ENCODE measurements at places on chromosomes 11 and 22. TPM values are rescaled to one million over a fixed set of nuclear protein-coding genes. Genes with fewer than 3 reads are reported as not detected.

DNA sequence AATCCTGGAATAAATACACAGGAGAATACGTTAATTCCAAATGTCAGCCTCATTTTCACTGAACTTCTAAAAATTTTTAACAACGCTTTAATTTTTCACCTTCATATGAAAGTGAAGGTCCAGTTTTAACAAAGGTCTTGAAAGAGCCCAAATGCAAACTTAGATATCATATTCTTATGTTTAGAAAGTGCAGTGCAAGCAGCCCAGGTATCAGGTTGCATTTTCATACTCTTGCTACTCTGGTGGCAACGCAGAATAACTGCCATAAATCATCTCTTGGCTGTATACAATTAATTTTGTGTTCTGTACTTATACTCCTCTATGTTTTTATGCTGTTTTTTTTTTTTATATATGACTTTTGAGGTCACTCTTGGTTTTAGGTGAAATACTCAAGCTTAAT is 496.7 kb upstream of the ARHGAP42 start:
- no peaks in the 10 kb centered on the region for H3K36me3 ChIP-seq
- H3K27ac ChIP-seq = no peak overlapping the region
- DNase-seq = no peak

DNA sequence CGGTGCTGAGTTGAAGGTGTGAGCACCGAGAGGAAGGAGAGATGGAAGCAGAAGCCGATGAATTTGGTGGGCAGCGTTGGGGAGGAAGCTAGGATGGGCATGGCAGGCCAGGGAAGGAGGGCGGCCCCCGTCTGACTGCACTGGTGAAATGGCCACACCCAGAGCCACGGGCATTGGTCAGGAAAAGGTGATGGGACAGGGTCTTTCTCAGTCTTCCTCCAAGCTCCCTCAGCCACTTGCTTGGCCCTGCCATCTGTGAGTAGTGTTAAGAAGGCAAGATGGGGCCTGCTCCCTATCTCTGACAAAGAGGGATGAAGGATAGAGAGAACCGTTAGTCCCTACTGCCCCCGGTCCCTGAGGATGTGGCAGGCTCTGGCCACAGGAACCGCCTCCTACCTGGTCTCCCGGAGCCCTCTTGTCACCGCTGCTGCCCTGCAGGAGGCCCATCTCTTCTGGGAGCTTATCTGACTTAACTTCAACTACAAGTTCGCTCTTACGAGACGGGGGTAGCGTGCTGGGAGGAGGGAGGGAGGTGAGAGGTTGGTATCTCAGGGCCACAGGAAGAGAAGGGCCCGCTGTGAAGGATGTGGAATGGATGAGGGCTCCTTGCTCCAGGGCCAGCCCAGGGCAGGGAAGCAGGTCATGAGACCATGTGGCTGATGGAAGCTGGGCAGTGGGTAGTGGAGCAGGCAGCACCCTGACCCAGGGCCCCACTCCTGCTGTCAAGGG is 6.8 kb downstream of the MCAM start:
- H3K4me1 ChIP-seq = peaks cover 2% of the 10 kb centered on the region
- H3K27me3 ChIP-seq = no peaks in the 10 kb centered on the region
- H3K27ac ChIP-seq = no peak overlapping the region
- no peak overlapping the region for H3K4me3 ChIP-seq

GRCh38 chr11:93540337-93540736 is 2.9 kb downstream of the SMCO4 start:
- DNase-seq = no peak
- H3K27me3 ChIP-seq = no peaks in the 10 kb centered on the region
- H3K4me3 ChIP-seq = no peak overlapping the region
- H3K4me1 ChIP-seq = peaks cover 21% of the 10 kb centered on the region
- H3K36me3 ChIP-seq = no peaks in the 10 kb centered on the region
- no peak overlapping the region for H3K27ac ChIP-seq

- no peak overlapping the region for H3K27ac ChIP-seq
- no peak for DNase-seq
- H3K27me3 ChIP-seq = no peaks in the 10 kb centered on the region
- no peaks in the 10 kb centered on the region for H3K36me3 ChIP-seq
- no peak overlapping the region for H3K4me3 ChIP-seq
Observed at GRCh38 chr22:45574069-45574703, 71.5 kb downstream of the FBLN1 start.

GRCh38 chr11:35911013-35911412 is 32.8 kb upstream of the LDLRAD3 start:
- H3K4me3 ChIP-seq = no peak overlapping the region
- H3K27me3 ChIP-seq = no peaks in the 10 kb centered on the region
- no peak overlapping the region for H3K27ac ChIP-seq
- no peaks in the 10 kb centered on the region for H3K36me3 ChIP-seq

GRCh38 chr11:38046571-38047135 is 1448.6 kb upstream of the RAG2 start:
- H3K27me3 ChIP-seq = no peaks in the 10 kb centered on the region
- H3K36me3 ChIP-seq = no peaks in the 10 kb centered on the region
- H3K27ac ChIP-seq = no peak overlapping the region

- H3K4me1 ChIP-seq = peaks cover 11% of the 10 kb centered on the region
- no peak overlapping the region for H3K4me3 ChIP-seq
- no peaks in the 10 kb centered on the region for H3K27me3 ChIP-seq
- H3K36me3 ChIP-seq = no peaks in the 10 kb centered on the region
- no peak for DNase-seq
Observed at GRCh38 chr11:59782080-59782479, 26.9 kb downstream of the STX3 start.

DNA sequence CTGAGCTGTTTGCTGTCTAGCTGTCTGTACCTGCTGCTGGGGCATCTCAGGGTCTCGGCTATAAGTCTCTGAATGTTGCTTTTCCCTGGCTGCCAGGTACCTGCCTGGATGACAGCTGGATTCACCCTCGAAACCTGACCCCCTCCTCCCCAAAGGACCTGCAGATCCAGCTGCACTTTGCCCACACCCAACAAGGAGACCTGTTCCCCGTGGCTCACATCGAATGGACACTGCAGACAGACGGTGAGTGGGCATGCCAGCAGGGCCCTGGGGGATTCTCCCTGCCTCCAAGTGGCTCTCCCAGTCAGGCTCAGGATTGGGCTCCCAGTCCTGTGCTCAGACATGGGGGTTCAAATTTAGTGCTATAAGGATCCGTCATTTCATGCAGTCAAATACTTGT is 12.9 kb downstream of the IL17RA start:
- DNase-seq = no peak
- no peak overlapping the region for H3K27ac ChIP-seq
- peaks cover 22% of the 10 kb centered on the region for H3K36me3 ChIP-seq
- no peak overlapping the region for H3K4me3 ChIP-seq
- H3K4me1 ChIP-seq = no peaks in the 10 kb centered on the region
- no peaks in the 10 kb centered on the region for H3K27me3 ChIP-seq

- no peaks in the 10 kb centered on the region for H3K36me3 ChIP-seq
- H3K27ac ChIP-seq = no peak overlapping the region
- H3K27me3 ChIP-seq = no peaks in the 10 kb centered on the region
Observed at GRCh38 chr11:27201454-27202302, 161.1 kb downstream of the BBOX1 start.

- no peaks in the 10 kb centered on the region for H3K4me1 ChIP-seq
- no peaks in the 10 kb centered on the region for H3K36me3 ChIP-seq
- H3K27me3 ChIP-seq = peaks cover 6% of the 10 kb centered on the region
Observed at GRCh38 chr11:60978546-60979380, 7.3 kb downstream of the CD6 start.

GRCh38 chr11:105023003-105023402 is at the start of gene CASP5:
CASP5 (minus strand) TSS chr11:105023168; CDS start chr11:105023136, 32 bp downstream.
- no peak within 1 kb of the TSS for H3K4me3 ChIP-seq
- H3K27ac ChIP-seq = no peak within 1 kb of the TSS
- H3K27me3 ChIP-seq = no peaks in the 10 kb centered on the region
- DNase-seq = no peak

DNA sequence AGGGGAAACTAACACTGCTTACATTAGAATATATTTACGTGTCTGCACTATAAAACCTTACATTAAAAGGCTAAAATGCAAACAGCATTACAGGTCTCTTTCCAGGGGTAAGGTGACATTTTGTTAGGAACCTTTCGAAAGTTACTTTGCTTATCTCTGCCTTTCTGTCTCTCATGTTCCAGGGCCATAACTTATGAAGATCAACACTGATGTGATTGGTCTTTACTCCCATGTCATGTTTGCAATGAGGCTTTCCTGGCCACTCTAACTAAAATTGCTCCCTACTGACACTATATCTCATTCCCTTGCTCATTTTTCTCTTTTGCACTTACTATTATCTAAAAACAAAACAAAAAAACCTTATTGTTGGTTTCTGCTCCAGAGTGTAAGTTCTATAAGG is 119.0 kb downstream of the JRKL start:
- H3K4me3 ChIP-seq = no peak overlapping the region
- H3K27me3 ChIP-seq = no peaks in the 10 kb centered on the region
- H3K4me1 ChIP-seq = no peaks in the 10 kb centered on the region
- no peak overlapping the region for H3K27ac ChIP-seq

DNA sequence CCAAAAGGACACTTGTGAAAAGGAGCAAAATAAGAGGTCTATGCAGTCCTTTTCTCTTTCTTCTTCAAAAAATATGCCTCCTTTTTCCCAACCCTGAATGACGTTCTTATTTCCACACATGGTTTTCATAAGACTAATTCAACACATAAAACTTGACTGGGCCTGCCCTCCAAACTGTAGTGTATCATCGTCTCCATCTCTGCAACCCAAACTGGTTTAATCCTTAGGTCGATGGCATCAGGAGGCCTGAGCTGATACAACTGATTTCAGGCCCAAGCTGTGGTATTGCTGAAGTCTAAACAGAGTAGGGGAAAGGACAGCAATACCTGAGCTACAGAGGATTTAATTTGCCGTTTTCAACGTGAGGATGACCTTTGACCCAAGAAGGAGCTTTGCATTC is 130.0 kb upstream of the MTNR1B start:
- peaks cover 6% of the 10 kb centered on the region for H3K4me1 ChIP-seq
- no peak overlapping the region for H3K27ac ChIP-seq
- DNase-seq = no peak
- no peaks in the 10 kb centered on the region for H3K36me3 ChIP-seq

DNA sequence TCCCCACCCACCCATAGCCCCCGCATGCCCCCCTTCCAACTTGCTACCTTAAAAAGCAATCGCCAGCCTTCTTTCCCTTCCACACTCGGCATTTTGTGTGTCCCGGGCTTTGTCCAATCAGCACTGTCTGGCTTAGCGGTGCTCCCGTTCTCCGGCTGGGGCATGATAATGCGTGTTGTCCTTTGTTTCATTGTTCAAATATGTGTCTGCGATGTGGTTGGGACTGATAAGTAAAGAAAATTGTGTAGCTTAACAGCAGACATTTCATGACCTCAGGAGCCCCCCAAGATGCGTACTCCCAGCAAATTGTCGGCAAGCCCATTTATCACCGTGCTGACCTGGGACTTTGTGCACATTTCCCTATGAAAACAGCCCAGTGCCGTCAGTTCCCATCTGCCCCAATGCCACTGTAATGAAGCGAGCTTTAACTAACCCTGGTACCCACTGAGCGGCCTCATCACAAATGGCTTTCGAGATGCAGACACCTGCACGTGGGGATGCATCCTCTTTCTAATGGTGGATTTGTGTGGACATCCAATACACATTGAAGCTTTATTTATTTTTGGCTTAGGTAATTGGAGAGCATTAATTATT is 167.0 kb upstream of the E2F8 start:
- no peak for DNase-seq
- H3K27ac ChIP-seq = no peak overlapping the region
- no peak overlapping the region for H3K4me3 ChIP-seq

- no peak overlapping the region for H3K27ac ChIP-seq
- no peaks in the 10 kb centered on the region for H3K27me3 ChIP-seq
- peaks cover 11% of the 10 kb centered on the region for H3K4me1 ChIP-seq
Observed at GRCh38 chr11:58921778-58922390, 17.4 kb upstream of the GLYATL1 start.

- H3K4me1 ChIP-seq = peaks cover 18% of the 10 kb centered on the region
- H3K27me3 ChIP-seq = no peaks in the 10 kb centered on the region
- no peaks in the 10 kb centered on the region for H3K36me3 ChIP-seq
- H3K27ac ChIP-seq = peak overlapping the region; percentile 74
Observed at GRCh38 chr11:3939651-3940190, 84.3 kb downstream of the STIM1 start.

GRCh38 chr22:31828739-31829138 is 74.9 kb downstream of the DEPDC5 start:
- no peak overlapping the region for H3K4me3 ChIP-seq
- no peaks in the 10 kb centered on the region for H3K27me3 ChIP-seq
- H3K27ac ChIP-seq = no peak overlapping the region
- H3K4me1 ChIP-seq = peaks cover 11% of the 10 kb centered on the region
- no peak for DNase-seq

DNA sequence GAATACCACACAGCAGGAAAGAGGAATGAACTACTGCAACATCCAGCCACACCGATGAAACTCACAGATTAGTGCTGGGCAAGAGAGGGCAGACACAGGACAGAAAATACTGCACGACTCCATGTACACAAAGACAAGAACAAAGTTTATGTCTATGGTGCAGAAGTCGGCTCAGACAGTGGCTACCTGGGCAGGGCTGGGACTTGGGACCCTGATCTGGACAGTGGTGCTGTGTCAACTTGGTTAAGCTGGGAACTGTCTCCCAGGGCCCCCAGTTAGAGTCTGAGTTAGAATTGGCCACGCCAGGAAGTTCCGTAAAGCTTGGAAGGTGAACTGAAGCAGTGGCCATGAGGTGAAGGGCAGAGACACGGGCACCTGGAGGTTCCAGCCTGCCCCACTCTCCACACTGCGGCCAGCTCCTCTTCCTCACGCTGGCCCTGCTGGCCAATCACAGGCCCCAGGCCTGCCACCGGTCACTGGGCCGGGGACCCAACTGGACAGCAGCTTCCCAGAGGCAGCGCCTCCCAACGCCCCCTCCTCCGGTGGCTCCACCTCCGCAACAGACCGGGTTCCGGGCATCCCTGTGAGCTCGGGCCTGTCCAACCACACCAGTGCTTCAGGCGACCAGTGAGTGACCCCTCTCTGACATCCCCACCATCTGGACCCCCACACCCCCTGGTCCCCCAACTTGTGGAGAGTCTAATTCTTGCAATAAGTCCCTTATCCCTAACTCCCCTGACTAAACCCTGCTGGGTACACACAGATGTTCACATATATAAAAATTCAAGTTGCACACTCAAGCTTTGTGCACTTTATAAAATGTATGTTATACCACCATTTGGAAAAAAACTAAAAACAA is 93.7 kb downstream of the MICAL3 start:
- DNase-seq = no peak
- no peaks in the 10 kb centered on the region for H3K27me3 ChIP-seq
- H3K36me3 ChIP-seq = no peaks in the 10 kb centered on the region
- no peak overlapping the region for H3K4me3 ChIP-seq

GRCh38 chr22:44920183-44920582 is 89.6 kb downstream of the PHF21B start:
- H3K36me3 ChIP-seq = no peaks in the 10 kb centered on the region
- no peaks in the 10 kb centered on the region for H3K4me1 ChIP-seq
- H3K4me3 ChIP-seq = no peak overlapping the region
- DNase-seq = no peak

- H3K27me3 ChIP-seq = no peaks in the 10 kb centered on the region
- DNase-seq = peak; percentile 3
- H3K27ac ChIP-seq = no peak overlapping the region
Observed at GRCh38 chr11:88861618-88862017, 204.2 kb downstream of the GRM5 start.

MOGAT2 gene
- not detected for total RNA-seq

PATE4 gene
- total RNA-seq = not detected

ANKRD13D gene
- total RNA-seq = 40.8 TPM

ADM2 gene
- total RNA-seq = 23.0 TPM

ENTHD1 gene
- not detected for total RNA-seq

NXPE1 gene
- not detected for total RNA-seq

SMIM35 gene
- total RNA-seq = not detected

NTM gene
- total RNA-seq = 108 TPM

THAP7 gene
- total RNA-seq = 12.2 TPM

ADORA2A gene
- 3.9 TPM for total RNA-seq

PRRG4 gene
- total RNA-seq = 0.14 TPM

ZC3H12C gene
- total RNA-seq = 12.0 TPM

H19 gene
- 0.70 TPM for total RNA-seq

LGR4 gene
- 50.0 TPM for total RNA-seq

MAP4K2 gene
- 11.2 TPM for total RNA-seq
